ENCODE measurements at places on chromosomes 7 and 10. TPM values are rescaled to one million over a fixed set of nuclear protein-coding genes. Genes with fewer than 3 reads are reported as not detected.

Gene SLC29A4
- 7.6 TPM for total RNA-seq

Gene PLCE1
- total RNA-seq, result 6.7 TPM

GRCh38 chr10:97182288-97182990 is 3.3 kb downstream of the SLIT1 start:
- no peak overlapping the region for H3K4me3 ChIP-seq
- H3K27me3 ChIP-seq, result no peaks in the 10 kb centered on the region
- H3K27ac ChIP-seq, result no peak overlapping the region
- H3K4me1 ChIP-seq, result no peaks in the 10 kb centered on the region
- DNase-seq, result no peak

- H3K27ac ChIP-seq, result no peak overlapping the region
- DNase-seq, result no peak
- peaks cover 24% of the 10 kb centered on the region for H3K4me1 ChIP-seq
- no peaks in the 10 kb centered on the region for H3K27me3 ChIP-seq
- H3K4me3 ChIP-seq, result no peak overlapping the region
- no peaks in the 10 kb centered on the region for H3K36me3 ChIP-seq
Observed at GRCh38 chr7:158854681-158855081, 1.7 kb upstream of the DYNC2I1 start.

DNA sequence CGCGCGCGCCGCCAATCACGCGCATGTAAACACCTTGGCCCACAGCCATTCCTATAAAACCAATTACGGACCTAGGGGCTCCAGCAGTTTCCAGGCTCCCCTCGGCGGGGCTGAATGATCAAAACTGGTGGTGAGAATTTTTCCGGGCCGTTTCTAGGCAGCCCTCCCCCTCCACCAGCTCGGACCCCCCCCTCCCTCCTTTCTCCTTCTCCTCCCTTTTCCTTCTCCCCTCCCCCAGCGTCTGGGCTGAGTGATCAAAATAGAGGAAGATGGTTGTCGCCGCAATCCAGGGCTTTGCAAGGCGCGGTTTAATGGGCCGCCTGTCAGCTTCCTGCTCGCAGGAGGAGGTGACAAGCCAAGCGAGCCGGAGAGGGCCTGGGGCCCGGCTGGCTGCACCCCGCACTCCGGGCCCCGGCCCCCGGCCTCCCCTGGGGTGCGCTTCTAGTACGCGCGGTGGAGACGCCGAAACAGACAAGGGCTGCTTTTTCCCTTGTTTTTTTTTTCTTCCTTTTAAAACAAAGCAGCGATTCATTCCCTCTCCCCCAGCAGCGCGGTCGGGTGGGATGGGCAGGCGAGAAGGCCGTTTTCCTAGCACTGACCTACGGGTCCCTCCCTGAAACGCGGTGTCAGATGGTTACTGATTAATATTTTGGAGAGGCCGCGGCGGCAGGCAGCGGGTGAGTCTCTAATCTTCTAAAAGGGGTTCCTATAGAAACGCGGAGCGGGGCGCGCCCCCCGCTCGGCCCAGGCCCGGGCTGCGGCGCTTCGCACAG is 528 bp upstream of the TNRC18 start:
- H3K27ac ChIP-seq, result peak overlapping the region; percentile 97
- no peaks in the 10 kb centered on the region for H3K36me3 ChIP-seq
- H3K4me1 ChIP-seq, result peaks cover 7% of the 10 kb centered on the region
- peak overlapping the region; percentile 86 for H3K4me3 ChIP-seq

Gene SLC13A1
- not detected for total RNA-seq

DNA sequence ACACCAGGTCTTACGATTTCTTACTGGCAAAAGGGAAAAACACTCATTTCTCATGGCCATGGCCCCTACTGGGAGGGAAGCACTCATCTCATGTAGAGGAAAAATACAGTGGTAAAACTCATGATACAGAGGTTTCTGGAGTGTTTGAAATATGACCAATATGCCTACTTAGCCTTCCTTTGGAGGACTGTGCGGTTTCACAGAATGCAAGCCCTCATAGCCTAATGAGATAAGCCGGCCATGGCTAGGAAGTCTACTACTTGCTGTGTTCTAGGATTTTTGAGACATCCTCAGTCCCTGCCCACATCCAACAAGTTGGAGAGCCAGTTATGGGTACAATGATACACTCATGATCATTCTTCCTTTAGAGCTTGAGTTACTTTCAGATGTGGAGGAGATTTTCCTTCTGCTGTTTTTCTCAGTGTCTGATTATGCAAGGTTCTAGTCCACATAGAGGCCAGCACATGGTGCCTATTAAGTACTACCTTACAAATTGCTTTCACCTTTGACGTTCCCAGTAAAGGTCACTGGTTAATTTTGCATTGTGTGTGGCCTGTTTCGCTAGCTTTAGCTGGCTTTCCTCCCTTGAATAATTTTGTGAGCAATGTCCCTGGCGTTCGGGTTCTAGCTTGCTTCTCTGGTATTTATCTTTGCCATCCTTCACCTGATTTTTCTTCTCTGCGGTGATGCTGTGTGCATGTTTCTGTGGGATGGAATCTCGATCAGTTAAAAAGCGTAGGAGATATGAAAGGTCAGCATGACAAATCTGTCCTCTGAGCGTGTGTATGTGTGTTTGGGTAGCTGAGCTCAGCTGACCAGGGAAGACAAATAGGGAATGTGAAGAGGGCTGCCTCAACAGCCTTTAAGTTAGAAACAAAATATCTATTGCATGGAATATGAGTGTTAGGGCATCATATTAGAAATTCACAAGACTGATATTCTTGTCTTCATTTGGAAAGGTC is 295.4 kb downstream of the LRMDA start:
- H3K27ac ChIP-seq, result no peak overlapping the region
- DNase-seq, result no peak
- no peaks in the 10 kb centered on the region for H3K4me1 ChIP-seq

DNA sequence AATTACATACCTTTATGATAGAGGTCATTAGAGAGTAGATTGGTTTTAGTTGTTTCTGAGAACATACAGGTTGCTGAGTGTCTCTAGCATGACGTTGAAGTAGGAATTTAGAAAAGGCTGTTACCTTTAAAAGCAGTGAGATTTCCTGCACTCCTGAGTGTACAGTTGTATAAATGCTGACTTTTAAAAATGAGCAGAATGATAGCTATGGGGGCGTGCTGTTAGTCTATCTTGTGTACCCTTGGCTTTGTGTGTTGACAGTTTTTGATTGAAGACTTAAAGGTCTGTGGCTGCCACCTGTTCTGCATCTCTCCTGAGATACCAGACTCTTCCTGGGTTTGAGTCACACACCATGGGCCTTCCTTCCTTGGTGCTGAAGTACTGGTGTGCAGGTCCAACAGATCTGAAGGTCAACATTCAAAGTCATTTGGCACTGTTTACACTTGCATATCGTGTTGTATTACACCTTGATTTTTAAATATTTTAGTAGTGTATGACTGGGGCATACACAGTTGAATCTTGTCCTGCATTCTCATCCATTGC is 23.8 kb downstream of the DNAJB6 start:
- H3K4me1 ChIP-seq, result peaks cover 33% of the 10 kb centered on the region
- H3K27ac ChIP-seq, result no peak overlapping the region
- peaks cover 3% of the 10 kb centered on the region for H3K36me3 ChIP-seq

Gene ACTR3C
- 6.1 TPM for total RNA-seq

DNA sequence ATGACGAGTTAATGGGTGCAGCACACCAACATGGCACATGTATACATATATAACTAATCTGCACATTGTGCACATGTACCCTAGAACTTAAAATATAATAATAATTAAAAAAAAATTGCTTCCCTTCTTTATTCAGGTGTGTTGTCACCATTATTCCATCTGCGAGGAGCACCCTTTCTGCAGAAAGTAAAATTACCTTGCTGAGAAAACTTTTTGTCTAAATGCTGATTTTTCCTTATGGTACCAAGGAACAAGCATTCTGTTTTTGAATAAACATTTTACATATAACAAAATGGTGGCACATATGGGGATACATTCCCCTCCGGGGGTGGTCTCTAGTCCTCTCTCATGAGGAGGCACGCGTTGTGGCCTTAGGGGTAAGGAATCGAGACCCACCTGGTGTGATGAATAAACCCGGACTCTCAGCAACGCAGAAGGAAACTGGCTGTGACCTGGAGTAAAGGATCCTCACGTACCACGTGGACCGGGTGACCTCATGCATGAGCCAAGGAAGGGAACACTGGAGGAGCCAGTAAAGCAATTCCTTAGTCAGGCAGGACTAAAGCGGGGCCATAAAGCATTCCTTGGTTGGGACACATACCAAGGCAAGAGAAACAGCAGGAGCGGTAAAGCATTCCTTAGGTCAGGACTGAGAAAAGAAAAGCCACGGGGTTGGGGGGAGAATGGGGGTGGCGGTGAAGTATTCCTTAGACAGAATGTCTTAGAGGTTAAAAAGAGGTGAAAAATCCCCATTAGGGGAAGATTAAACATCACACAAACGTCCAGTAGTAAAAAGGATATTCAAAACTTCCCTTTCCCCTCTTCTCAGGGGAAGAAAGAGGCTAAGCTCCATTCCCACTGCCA is 20.8 kb upstream of the OPTN start:
- H3K27me3 ChIP-seq, result no peaks in the 10 kb centered on the region

All from testis (tissue), 5 donors.